Activated CD8-positive, alpha-beta memory T cell treated with anti-CD3 and anti-CD28 coated beads for 4 hours (primary cell): ENCODE measurements at places on chromosomes 7 and 10.

DNA sequence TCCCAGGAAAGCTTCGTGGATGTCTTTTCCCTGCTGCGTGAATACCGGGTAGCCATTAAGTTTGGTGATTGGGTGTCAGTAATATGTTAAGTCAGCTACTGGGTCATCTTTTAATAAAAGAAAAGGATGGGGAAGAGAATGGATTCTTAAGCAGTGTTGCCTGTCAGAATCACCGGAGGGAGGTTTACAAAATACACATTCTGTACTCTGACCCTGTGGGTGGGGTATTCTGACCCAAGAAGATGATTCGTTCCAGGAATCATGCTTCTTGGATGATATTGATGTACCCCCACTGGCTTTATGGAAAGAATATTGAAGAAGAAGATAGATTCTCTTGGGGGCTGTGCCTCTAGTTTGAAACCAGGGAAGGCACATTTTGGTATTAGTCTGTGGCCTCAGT lies 18.3 kb downstream of the SGPL1 start:
- DNase-seq = no peak

DNA sequence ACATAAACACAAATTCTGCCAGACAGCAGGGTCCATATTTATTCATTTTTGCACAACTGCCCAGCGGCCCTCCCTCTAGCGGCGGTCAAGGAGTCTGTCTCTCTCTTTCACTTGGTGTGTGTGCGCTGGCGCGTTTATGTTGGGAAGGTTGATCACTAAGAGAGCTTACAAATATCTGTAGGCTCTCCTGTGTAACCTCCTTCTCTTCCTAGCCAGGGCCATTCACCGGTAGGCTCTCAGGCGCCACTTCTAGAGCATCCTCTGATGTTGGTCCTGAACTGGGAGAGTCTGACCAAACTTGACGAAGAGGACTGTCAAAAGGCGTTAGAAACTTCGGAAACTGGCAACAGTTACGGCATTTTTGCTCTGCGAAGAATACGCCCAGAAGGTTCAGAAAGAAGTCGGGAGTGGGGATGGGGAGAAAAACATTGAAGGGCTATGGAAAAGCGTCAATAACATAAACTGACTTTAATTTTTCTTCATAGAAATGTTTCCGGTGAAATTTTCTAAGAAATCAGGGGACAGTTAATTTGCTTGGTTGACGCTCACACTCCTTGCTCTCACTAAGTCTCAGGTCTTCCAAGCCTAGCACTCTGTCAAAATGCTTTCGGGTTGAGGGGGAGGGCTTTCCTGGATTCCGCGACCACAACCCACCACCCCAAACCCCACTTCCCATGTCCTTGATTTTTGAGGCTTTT lies 731.1 kb downstream of the ZWINT start:
- no peak for DNase-seq

- DNase-seq = no peak
Measured at GRCh38 chr7:127981965-127982364, 49.3 kb downstream of the LRRC4 start.

DNA sequence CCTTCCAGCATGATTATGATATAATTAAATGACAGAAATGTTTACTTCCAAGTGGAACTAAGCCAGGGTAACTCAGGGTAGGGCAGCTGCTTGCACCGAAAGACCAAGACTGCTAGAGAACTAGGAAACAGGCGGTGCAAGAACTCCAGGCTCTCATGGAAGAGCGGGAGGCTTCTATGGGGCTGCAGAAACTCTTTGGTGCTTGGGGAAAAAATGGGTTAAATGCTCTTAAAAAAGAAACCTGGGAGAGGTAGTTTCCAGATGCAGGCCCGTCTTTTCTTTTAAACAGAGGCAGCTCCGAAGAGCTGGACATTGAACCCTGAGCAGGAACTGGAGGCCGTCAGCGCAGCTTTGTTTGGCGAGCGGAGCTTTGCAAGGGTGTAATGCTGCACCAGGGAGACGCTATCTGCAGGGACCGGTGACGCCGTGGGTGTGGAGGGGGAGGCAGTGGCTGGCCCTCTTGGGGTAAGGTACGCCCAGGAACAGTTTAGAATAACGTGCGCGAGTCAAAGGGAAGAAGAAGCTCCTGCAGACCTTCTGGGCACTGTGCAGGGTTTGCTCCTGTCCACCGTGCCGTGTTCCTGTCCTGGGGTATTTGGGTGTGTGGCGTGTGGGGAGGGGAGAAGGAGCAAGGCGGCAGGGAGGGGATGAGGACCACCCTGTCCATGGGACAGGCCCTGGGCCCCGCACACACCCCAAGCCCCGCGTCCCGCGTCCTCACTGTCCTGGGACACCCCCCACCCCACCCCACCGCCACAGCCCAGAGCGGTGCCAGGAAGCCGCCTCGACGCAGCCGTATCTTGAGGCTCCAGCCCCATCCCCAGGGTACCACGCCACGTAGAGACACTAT lies 59.0 kb downstream of the EGFR start:
- DNase-seq = no peak

- no peak for DNase-seq
Measured at GRCh38 chr7:124452186-124452585, 313.4 kb downstream of the GPR37 start.

- no peak for DNase-seq
Measured at GRCh38 chr7:114924038-114924712, 2.3 kb downstream of the MDFIC start.

GRCh38 chr7:133110312-133110711 lies 28.4 kb upstream of the CHCHD3 start:
- DNase-seq = no peak

GRCh38 chr7:14400271-14400670 lies 410.8 kb upstream of the ETV1 start:
- DNase-seq = no peak
